CD8-positive, alpha-beta memory T cell (primary cell): ENCODE measurements at places on chromosomes 6 and 20. TPM values are rescaled to one million over a fixed set of nuclear protein-coding genes. Genes with fewer than 3 reads are reported as not detected.

DNA sequence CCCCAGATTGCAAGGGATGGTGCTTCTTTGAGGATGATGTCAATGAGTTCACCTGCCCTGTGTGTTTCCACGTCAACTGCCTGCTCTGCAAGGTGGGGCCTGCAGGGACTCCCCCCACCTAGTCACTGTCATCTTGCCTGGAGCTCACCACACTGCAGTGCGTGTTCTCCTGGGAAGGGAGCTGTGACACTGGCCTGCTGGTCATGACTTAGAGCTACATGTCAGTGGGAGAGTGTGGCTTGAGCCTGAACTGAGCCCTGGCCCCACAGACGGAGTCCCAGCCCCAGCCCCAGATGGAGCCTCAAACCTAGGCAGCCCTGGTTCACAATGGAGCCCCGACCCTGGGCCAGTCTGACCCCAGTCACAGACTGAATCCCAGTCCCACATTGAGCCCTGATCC lies 19.3 kb downstream of the RBCK1 start:
- H3K27ac ChIP-seq: no peak overlapping the region
- no peaks in the 10 kb centered on the region for H3K4me1 ChIP-seq
- DNase-seq: no peak

The MBOAT1 gene
- polyA plus RNA-seq: 3.2 TPM

DNA sequence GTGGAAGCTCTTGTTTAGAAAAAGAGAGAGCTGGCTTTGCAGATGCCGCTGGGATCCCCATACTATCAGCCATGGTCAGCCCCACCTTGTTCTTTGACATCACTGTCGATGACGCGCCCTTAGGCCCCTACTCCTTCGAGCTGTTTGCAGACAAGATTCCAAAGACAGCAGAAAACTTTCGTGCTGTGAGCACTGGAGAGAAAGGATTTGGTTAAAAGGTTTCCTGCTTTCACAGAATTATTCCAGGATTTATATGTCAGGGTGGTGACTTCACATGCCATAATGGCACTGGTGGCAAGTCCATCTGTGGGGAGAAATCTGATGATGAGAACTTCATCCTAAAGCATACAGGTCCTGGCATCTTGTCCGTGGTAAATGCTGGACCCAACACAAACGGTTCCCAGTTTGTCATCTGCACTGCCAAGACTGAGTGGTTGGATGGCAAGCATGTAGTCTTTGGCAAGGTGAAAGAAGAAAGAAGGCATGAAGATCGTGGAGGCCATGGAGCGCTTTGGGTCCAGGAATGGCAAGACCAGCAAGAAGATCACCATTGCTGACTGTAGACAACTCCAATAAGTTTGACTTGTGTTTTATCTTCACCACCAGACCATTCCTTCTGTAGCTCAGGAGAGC lies 2.4 kb upstream of the BLCAP start:
- H3K36me3 ChIP-seq: no peaks in the 10 kb centered on the region
- DNase-seq: no peak
- H3K4me1 ChIP-seq: peaks cover 27% of the 10 kb centered on the region
- no peak overlapping the region for H3K4me3 ChIP-seq
- H3K27me3 ChIP-seq: no peaks in the 10 kb centered on the region

- H3K27ac ChIP-seq: no peak overlapping the region
- no peak for DNase-seq
- no peak overlapping the region for H3K4me3 ChIP-seq
- H3K27me3 ChIP-seq: no peaks in the 10 kb centered on the region
Observed at GRCh38 chr6:113172531-113172966, 684.6 kb upstream of the MARCKS start.

DNA sequence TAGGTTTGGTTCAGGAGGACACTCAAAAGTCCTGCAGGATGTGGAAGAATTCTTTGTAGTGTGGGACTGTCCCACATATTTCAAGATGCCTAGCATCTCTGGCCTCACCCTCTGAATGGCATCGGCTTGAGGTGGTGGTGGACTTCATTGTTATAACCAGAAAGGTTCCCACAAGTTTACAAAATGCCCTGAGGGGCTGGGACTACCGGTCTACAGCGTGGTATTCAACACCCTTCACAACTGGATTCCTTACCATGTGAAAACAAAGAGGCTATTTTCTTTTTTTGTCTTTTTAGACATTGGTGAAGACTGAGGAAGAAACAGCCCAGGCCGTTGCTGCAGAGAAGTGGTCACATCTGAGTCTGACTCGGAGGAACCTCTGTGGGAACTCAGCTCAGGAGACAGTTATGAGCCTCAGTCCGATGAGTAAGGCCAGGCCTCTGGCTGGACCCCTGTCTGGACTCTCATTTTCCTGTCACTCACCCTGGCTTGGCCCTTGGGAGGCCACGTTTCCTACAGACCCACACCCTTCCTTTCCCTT lies 15.2 kb downstream of the PGBD1 start:
- H3K4me3 ChIP-seq: no peak overlapping the region
- H3K27ac ChIP-seq: no peak overlapping the region

The FLRT3 gene
- polyA plus RNA-seq: not detected

DNA sequence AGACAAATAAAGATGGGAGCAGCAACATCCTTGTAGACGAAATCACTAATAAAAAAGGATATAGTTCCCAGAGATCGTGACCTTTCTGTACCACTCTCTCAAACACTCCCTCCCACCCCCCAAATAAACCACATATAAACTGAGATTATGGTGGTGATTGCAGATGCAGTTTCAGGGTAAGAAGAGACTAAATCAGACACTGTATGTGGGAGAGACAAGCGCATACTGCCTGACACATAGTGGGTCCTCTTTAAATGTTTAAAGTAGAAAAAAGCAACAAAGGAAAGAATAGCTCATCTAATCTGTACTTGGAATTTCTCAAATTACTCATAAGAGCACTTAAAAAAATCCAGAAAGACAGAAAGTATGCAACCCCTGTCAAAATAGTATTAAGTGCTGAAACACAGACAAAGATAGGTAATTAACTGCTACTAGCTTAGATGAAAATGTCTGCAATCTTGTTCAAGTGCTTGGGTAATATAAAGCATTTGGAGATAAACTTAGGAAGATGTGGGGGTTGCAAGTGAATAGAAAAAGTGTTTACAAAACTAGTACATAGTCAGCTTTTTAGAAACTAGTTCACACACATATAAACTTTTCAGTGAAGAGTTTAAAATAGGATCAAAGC lies 151.6 kb downstream of the BACH2 start:
- no peaks in the 10 kb centered on the region for H3K36me3 ChIP-seq
- no peak overlapping the region for H3K27ac ChIP-seq
- H3K4me3 ChIP-seq: no peak overlapping the region
- no peak for DNase-seq
- H3K27me3 ChIP-seq: no peaks in the 10 kb centered on the region

- no peak overlapping the region for H3K27ac ChIP-seq
- H3K36me3 ChIP-seq: no peaks in the 10 kb centered on the region
- DNase-seq: no peak
- H3K4me1 ChIP-seq: no peaks in the 10 kb centered on the region
Observed at GRCh38 chr6:106927531-106928398, 46.8 kb downstream of the CD24 start.

The CLPSL1 gene
- not detected for polyA plus RNA-seq

DNA sequence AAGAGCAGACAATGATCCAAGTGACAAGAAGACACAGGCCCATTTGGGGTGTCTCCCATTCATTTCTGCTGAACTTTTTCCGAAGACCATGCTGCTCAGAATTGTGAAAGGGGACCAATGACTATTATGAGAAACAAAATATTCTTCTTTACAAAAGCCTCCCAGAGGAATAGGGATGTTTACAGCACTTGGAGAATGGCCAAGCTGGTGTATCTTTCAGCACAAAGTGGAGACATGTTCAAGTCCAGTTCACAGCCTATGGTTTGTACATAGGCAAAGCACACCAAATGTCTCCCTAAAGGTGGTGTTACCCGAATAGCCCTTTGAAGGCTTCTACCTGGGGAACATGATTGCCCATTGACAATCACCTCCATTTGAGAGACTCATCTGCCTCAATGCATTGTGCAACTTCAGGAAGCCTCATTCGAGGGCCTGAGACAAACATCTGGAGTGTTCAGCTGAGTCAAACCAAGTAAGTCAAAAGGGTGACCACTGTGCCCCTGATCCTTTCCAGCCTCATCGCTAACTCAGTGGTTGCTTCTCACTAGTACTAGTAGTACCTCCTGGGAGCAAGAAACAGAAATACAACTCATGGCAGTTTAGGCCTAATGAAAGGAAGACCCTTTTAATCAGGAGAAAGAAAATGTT lies 451.0 kb upstream of the MARCKS start:
- no peaks in the 10 kb centered on the region for H3K36me3 ChIP-seq
- H3K4me1 ChIP-seq: no peaks in the 10 kb centered on the region
- H3K27me3 ChIP-seq: no peaks in the 10 kb centered on the region
- no peak overlapping the region for H3K27ac ChIP-seq
- no peak for DNase-seq
